Heart left ventricle (tissue), 16 donors: ENCODE measurements at places on chromosomes 3 and 15.
A peak's percentile ranks its signal among the peaks of the same experiment; 100 is the strongest.

DNA sequence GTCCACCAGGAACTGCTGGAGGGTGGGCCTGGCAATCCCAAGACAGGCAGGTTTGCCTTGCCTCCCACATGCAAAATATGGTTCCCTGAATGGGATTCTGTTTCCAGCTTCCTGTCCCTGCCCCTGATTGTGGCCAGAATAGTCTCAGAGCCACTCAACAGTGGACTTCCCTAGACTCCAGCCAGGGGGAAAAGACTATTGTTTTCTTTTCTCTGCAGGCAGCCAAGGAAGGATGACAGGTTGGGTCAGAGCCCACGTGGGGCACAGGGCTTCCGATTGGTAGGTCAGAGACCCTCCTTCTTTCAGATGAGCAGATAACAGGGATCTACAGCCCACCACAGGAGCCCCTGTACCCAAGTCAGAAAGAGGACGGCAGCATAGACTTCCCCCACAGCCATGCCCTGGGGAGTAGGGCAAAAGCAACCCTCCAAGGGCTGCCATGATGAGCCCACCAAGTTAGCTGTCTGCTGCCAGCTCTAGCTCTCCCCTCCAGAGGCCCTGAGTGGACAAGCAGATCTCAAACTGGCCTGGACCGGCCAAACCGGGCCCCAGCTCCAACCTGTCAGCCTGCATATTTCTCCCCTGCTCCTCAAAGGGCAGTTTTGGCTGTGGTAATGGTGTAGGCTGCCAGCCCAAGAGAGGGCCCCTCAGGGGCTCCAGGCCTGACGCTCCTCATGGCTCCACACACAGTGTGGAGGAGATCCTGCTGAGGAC lies 6.4 kb downstream of the TLR9 start:
- H3K27ac ChIP-seq: peak overlapping the region; percentile 84
- H3K4me3 ChIP-seq: peak overlapping the region; percentile 15
- peaks cover 20% of the 10 kb centered on the region for H3K36me3 ChIP-seq
- DNase-seq: no peak
- H3K4me1 ChIP-seq: peaks cover 64% of the 10 kb centered on the region

- no peaks in the 10 kb centered on the region for H3K36me3 ChIP-seq
- DNase-seq: no peak
- H3K27me3 ChIP-seq: no peaks in the 10 kb centered on the region
- no peak overlapping the region for H3K4me3 ChIP-seq
- H3K27ac ChIP-seq: no peak overlapping the region
- no peaks in the 10 kb centered on the region for H3K4me1 ChIP-seq
Observed at GRCh38 chr15:50315814-50316630, 39.0 kb downstream of the GABPB1 start.

DNA sequence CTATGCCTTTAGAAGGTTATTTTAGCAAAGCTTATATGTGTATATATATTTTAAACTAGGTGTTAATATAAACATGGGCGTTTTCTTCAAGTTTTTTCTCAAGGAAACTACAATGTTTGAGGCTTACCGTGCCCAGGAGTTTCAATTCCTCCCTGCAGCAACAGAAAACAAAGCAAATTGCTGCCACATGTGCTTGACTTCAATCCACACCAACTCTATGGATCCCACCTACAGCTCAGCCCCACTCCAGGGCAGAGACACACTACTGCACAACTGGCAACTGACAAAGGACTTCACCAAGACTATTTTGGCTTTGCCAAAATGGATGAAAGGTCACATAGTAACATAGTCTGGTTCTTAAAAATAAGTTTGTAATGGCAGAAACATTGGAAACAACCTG lies 346.6 kb downstream of the ERC2 start:
- no peak overlapping the region for H3K4me3 ChIP-seq
- DNase-seq: no peak
- H3K27ac ChIP-seq: no peak overlapping the region
- H3K36me3 ChIP-seq: no peaks in the 10 kb centered on the region
- H3K27me3 ChIP-seq: no peaks in the 10 kb centered on the region

GRCh38 chr3:186788482-186789370 lies 5.3 kb downstream of the EIF4A2 start:
- no peak overlapping the region for H3K4me3 ChIP-seq
- peaks cover 45% of the 10 kb centered on the region for H3K36me3 ChIP-seq

DNA sequence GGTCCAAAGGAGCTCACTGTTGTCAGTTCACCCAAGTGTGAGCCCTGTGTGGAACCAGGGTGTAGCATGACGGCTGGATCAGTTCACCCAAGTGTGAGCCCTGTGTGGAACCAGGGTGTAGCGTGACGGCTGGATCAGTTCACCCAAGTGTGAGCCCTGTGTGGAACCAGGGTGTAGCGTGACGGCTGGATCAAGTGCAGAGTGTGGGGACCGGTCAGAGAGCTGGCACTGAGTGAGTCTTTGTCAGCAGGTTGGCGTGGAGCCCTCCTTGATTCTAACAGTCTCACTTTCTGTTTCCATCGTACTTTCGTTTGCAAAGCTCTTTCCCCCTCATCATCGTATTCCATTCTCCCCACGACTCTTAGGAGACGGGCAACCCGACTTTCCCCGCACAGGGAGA lies 57.9 kb upstream of the DLG1 start:
- DNase-seq: peak; percentile 71
- H3K4me3 ChIP-seq: no peak overlapping the region
- no peaks in the 10 kb centered on the region for H3K36me3 ChIP-seq
- H3K27me3 ChIP-seq: no peaks in the 10 kb centered on the region
- peaks cover 48% of the 10 kb centered on the region for H3K4me1 ChIP-seq

- H3K27ac ChIP-seq: no peak overlapping the region
- H3K4me3 ChIP-seq: no peak overlapping the region
- no peaks in the 10 kb centered on the region for H3K4me1 ChIP-seq
- DNase-seq: no peak
Observed at GRCh38 chr3:111695636-111696117, 100.5 kb upstream of the ZBED2 start.

- DNase-seq: peak; percentile 91
- H3K27me3 ChIP-seq: no peaks in the 10 kb centered on the region
- H3K27ac ChIP-seq: peak overlapping the region; percentile 98
- H3K4me3 ChIP-seq: peak overlapping the region; percentile 88
- peaks cover 15% of the 10 kb centered on the region for H3K36me3 ChIP-seq
Observed at GRCh38 chr3:184314700-184315542, 515 bp downstream of the EIF4G1 start.

- H3K27ac ChIP-seq: no peak overlapping the region
- no peak overlapping the region for H3K4me3 ChIP-seq
- peaks cover 43% of the 10 kb centered on the region for H3K4me1 ChIP-seq
- no peak for DNase-seq
- H3K36me3 ChIP-seq: peaks cover 13% of the 10 kb centered on the region
Observed at GRCh38 chr3:52044869-52045619, 11.3 kb downstream of the DUSP7 start.
